ENCODE measurements at places on chromosomes 11 and 22.

GRCh38 chr11:6666302-6667183, 10.9 kb upstream of the DCHS1 start:
- DNase-seq = no peak

DNA sequence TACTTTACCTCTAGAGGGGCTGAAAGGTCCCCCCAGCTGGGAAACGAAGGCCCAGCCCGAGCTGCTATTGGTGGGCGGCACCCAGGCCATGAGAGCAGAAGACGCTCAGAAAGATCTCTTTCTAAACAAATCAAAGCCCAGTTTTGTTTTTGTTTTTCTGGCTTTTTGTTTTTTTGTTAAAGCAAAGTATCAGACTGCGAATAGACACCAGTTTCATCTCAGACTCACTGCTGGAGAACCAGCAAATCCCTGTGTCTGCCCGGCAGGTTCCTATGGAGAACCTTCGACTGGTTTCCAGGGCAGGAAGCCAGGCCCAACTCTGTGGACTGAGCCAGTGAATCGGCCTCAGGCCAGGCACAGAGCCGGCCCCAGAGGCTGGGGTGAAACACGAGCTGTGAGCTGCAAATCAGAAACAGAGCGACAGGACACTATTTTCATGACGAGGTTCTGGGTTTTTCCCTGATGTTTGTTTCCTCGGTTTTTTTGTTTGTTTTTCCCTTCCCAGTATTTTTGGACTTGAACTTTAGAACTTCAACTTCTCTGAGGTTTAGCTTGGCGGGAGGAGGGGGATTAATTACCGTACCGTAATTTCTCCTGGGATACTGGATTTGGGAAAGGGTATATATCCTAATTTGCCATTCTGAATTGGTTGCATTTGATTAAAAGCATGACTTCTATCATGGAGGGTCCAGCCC, 16.0 kb upstream of the B4GALNT4 start:
- no peak for DNase-seq

- DNase-seq = no peak
These were observed 43.6 kb downstream of the TMEM135 start for GRCh38 chr11:87081358-87081757.

- DNase-seq = no peak
These were observed 3.8 kb upstream of the WEE1 start for GRCh38 chr11:9569588-9570164.

- no peak for DNase-seq
These were observed 27.1 kb upstream of the RRAS2 start for GRCh38 chr11:14386081-14386480.

DNA sequence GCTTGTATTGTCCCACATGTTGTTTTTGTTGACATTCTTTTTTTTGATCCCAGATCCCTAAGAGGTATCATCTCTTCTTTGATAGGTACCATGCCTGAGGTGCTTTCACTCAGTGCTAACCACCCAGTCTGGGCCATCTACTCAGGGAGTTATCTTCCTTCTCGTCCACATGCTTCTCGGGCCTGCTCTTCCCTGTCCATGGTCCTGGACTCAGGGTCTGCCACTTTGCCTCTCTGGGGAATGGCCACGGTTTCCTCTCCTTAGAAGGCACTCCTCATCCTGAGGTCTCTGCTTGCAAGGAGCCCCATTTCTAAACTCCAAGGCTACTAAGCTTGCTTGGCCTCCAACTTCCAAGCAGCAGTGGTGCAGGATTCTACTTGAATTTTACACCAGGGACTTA, 227.0 kb upstream of the NCAM1 start:
- DNase-seq = peak; percentile 11

- DNase-seq = no peak
These were observed 46.9 kb downstream of the PANX1 start for GRCh38 chr11:94175535-94175934.

DNA sequence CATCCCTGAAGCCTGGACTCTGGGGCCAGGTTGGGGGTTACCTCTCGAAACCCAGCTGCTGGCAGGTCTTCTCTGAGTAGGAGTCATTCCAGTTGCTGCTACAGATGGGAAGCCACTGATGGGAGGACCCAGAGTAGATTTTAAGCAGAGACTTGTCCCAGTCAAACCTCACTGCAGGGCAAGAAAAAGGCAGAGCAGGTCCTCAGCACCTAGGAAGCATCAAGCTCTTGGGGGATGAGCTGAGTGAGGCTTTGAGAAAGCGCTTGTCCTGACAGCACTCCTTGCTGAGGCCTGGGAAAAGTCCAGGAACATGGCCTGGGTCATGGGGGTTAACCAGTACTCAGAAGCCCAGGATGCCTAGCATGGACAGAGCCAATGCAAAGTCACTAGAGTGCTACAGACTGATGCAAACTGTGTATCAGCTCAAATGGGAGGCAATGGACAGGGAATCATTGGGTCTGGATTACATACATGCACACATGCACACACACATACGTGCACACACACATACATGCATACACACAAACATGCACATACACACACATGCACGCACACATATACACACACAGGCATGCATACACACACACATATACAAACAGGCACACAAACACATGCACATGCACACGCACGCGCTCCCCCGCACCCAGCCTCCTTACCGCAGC, 15.3 kb downstream of the TMPRSS13 start:
- no peak for DNase-seq

- no peak for DNase-seq
These were observed 708.1 kb downstream of the NTM start for GRCh38 chr11:132078264-132079076.

DNA sequence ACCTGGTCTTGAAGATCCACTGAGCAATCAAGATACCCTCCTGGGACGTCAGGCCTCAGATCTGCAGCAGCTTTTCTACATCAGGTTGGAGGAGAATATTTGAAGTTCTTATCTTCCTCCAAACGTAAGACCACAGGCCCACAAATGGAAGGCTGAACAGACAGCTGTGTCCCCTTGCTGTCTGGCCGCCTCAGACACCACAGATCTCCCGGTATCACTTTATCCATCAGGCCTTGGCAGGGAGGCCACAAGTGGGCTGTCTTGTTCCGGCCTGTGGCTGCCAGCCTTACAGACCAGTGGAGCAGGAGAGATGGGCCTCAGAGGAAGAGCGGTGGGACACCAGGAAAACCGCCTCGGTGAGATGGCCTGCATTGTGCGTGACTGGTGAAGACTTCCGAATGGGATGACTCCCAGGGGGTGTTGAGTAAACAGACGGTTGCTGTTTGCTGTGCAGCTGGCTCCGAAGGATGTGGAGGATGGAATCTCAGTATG, 15.9 kb downstream of the UBASH3B start:
- DNase-seq = no peak

- DNase-seq = no peak
These were observed 201.3 kb upstream of the BLID start for GRCh38 chr11:122317305-122317704.

DNA sequence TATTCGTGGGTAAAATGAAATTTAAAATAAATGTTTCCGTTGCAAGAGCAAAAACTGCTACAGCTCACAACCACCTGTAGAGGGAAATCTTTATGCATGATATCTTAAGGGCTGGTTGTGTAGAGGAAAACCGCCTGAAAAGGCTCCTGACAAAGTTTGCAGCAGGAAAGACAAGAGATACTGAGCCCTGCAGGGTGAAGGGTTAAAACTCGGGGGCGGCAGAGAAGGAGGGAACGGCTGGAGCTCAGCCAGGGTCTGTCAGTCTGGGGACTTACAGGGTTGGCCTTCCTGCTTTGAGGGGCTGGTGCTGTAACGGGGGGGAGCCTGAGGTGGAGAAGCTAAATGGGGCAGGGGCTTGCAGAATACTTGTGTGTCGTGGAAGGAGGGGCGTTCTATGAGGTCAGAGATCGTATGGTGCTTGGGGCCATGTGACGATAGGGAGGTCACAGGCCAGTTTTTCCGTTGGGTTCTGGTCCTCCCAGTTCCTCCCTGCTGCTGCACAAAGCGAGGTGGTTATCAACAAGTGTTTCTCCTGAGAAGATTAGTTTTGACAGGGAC, 122.9 kb upstream of the HSD17B12 start:
- DNase-seq = no peak

DNA sequence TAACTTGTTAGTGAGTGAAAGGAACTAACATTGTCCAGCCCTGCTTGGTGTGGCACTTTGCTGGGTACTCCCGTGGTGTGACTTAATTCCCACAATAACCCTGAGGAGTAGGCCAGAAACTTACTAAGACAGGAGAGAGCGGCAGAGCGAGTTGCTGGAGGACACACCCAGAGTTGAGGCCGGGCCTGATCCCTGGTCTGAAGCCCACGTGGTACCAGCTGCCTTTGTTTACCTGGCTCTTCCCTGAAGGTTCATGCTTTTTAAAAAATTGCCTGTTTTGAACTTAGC, 594 bp downstream of the MPST start:
- peak; percentile 47 for DNase-seq

GRCh38 chr22:23453277-23453676, 126.8 kb downstream of the IGLL1 start:
- no peak for DNase-seq

DNA sequence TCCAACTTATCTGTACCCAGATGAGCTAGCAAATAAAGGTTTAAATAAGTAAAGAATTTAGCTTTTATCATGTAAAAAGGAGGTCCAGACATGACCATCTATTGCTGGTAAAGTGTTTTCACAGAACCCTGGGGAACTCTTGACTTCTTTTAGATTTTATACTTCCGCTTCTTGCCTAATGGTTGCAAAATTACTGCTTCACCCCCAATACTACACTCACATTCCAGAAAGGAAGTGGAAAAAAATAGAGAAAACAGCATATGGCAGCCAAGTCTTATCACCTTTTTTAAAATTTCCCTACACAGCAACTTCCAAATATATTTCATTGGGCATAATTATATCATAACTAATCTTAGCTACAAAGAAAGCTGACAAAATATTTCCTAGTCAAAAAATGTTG, 12.1 kb downstream of the BBOX1 start:
- no peak for DNase-seq

DNA sequence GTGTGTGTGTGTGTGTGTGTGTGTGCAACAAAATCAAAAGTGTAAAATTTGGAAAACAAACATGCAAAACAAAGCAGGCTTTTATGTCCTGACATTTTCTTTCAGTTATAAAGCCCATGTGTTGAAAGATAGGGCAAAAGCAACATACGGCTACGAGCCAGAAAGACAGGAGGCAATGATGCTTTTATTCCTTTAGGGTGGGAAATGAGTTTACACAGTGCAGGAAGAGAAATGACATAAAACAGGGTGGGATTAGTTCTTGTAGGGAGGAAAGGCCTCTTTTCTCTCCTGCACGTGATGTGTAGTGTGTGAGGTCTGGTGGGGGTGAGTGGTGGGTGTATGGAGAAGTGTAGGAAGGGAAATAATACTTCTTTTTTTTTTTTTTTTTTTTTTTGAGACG, 29.4 kb downstream of the IL18 start:
- DNase-seq = no peak

- DNase-seq = no peak
These were observed 27.2 kb downstream of the NAV2 start for GRCh38 chr11:19739872-19740271.

GRCh38 chr11:129447654-129448239, 72.1 kb downstream of the BARX2 start:
- no peak for DNase-seq

DNA sequence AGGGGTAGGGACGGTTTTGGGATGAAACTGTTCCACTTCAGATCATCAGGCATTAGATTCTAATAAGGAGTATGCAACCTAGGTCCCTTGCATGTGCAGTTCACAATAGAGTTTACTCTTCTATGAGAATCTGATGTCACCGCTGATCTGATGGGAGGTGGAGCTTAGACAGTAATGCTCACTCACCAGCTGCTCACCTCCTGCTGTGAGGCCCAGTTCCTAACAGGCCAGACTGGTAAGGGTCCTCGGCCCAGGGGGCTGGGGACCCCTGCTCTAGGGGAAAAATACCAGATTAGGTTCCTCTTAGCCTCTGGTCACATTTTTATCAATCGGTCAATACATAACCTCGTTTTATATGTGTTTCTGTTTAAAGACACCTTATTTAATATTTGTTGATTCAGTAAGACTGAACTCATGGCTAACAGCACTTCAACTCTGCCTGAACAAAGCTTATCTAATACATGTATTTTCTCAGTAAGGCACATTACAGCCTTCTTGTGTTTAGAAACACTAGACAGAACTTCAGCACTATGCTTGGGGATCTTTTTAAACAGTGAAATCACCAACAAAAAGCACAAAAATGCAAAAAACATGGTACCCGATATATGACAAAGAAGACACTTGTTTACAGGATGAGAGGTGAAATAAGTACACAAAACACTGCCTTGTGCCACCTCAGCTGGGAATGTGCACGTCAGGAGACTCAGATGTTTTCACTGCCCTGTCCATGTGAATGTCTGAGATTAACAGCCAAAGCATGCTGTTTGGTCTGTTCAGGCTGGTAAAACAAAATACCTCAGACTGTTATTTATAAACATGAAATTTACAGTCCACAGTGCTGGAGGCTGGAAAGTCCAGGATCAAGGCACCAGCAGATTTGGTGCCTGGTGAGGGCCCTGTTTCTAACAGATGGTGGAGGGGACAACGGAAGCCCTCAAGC, 107.5 kb downstream of the USP35 start:
- no peak for DNase-seq

GRCh38 chr11:90423378-90423777, 200.5 kb upstream of the CHORDC1 start:
- no peak for DNase-seq

DNA sequence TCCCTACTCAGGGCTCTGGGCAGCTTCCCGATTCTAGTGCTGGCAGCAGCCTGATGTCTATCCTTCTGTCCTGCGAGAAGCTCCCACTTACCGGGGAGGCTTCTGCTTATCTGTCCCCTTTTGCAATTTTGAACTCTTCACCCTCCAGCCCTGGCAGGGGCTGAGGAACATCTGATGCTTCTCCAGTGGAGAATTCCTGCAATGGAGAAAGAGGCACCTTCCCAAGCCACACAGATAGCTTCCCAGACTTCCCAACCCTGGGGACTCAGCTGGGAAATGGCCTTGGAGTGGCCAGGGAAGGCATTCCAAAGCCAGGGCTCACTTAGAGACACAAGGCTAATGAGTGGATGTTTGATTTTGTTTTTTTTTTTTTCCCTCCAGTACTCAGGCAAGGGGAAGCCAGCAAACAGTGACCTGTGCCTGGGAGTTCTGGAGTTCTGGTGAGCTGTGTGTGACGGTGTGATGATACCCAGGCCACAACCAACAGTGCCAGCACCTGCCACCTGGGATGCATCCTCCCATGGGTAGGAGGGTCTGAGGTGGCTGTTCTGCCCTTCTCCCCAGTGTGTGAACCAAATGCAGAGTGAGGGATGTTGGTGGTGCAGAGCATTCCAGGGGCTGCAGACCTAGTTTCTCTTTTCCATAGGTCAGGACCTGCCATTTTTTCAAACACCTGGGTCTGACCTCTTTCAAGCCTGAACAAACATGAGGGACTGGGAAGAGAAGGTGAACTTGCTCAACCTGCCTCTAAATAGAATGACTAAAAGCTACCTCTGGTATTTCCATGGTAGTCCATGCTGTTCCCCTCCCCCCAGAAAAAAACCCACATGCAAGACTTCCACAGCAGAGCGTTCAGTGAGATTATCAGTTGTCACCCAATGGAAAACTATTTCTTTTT, 95.1 kb downstream of the CCDC81 start:
- no peak for DNase-seq

- no peak for DNase-seq
These were observed 173.7 kb upstream of the NECTIN1 start for GRCh38 chr11:119902656-119903231.

All from KBM-7 (cell line).